ENCODE measurements at places on chromosomes 3 and 15.
A peak's percentile ranks its signal among the peaks of the same experiment; 100 is the strongest.

GRCh38 chr3:177835008-177835407 lies 637.7 kb upstream of the TBL1XR1 start:
- no peak for DNase-seq

GRCh38 chr3:138038725-138039462 lies 28.9 kb downstream of the CLDN18 start:
- DNase-seq: no peak

DNA sequence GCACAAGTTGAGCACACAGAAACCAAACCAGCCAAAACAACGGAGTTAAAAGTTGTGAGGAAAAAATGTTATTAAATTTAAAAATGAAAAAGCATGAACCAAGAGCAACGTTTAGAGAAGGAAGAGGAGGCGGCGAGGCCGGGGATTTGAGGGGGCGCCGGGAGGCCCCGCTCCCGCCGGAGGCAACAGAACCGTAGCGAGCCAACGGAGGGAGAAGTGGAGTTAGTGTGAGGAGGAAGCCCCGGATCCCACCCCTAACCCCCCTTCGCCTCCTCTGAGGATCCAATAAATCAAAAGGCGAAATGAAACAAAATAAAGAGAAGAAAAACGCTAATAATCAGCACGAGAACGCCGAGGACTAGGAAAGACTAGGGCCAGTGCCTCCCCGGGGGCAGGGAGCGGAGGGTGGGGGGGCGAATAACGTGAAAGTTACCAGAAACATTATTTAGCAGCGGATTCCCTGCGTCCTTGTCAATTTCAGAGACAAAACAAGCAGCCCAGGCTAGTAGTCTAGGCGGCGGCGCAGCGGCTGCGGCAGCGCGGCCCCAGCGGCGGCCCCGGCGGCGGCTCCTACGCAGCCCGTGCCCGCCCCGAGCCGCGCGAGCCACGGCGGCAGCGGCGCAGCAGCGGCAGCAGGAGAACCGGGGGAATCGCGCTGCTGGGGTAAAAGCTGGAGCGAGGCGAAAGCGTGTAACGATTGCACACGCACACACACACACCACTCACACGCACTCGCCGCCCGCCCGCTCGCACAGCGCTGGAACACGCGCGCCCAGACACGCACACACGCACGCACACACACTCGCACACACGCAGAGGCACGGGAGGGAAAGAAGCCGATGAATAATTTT lies 1.7 kb downstream of the MEIS2 start:
- DNase-seq: peak; percentile 62

GRCh38 chr3:178671377-178671776 lies 135.1 kb downstream of the KCNMB2 start:
- no peak for DNase-seq

- DNase-seq: peak; percentile 76
Observed at GRCh38 chr3:99686955-99687612, 48.7 kb downstream of the COL8A1 start.

DNA sequence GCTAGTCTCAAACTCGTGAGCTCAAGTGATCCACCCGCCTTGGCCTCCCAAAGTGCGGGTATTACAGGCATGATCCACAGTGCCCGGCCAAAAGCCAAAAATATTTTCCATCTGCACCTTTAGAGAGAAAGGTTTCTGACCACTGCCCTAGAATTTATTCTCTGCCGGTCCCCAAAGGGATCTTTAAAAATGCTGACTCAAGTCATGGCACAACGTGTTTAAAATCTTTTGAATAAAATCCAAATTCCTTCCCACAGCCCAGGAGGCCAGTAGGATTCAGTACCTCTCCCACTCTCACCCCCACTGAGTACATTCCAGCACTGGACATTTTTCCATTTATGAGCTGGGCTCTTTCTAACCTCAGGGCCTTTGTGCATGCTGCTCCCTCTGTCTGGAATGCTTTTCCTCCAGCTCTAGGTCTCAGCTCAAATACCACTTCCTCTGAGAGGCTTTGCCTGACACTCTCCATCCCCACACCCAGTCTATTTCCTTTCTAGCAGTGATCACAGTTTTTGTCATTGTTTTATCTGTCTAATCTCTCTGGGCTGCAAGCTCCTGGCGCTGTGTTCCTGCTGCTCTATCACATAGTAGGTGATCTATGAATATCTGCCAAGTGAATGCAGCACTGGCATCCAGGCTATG lies 502.9 kb downstream of the SHQ1 start:
- no peak for DNase-seq

DNA sequence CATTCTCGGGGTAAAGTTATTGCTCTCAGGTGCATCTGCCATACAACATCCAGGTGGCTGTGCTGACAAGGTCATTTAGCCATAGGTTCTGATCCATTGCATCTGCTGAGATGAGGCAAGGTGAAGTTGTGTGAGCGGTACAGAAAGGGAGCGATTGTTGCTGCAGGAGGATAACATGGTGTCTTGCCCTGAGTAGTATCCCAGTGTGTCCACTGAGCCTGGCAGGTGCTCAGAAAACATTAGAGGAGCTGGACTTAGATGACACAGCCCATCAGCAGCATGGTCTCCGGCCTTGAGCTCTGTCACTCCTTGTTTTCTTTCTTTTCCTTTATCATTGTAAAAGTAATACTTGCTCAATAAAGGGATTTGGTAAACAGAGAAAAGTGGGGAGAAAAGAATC lies 161.1 kb upstream of the ATP10A start:
- no peak for DNase-seq

DNA sequence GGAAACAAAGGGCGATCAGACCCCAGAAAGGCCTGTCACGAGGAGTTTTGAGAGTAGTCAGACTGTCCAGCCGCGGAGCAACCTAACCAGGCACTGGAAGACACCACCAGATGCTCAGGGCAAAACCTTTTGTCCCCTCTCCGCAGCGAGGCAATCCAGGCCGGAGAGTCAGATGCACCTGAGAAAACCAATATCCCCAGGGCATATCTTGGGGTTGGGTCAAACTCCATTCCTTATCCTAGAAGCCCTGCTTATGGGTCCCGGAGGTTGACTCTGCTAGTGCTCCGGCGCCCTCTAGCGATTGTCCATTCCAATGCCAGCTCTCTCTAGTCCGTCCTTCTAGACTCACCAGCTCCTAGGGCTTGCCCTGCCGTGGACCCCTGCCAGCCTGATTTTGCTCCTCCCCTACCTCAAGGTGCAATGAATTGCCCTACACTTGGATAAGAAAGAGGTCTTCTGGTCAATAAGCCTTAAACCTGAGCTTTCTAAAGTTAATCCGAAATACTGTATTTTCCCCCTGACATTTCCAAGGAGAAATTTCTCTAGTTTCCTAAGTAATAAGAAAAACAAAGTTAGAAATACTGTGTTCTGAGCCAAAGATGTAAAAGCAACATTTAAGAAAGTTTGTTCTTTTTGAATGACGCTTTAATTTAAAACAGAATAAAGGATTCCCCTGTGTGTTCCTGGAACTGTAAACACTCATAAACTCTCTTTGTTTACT lies 5.5 kb downstream of the CPNE4 start:
- peak; percentile 94 for DNase-seq

DNA sequence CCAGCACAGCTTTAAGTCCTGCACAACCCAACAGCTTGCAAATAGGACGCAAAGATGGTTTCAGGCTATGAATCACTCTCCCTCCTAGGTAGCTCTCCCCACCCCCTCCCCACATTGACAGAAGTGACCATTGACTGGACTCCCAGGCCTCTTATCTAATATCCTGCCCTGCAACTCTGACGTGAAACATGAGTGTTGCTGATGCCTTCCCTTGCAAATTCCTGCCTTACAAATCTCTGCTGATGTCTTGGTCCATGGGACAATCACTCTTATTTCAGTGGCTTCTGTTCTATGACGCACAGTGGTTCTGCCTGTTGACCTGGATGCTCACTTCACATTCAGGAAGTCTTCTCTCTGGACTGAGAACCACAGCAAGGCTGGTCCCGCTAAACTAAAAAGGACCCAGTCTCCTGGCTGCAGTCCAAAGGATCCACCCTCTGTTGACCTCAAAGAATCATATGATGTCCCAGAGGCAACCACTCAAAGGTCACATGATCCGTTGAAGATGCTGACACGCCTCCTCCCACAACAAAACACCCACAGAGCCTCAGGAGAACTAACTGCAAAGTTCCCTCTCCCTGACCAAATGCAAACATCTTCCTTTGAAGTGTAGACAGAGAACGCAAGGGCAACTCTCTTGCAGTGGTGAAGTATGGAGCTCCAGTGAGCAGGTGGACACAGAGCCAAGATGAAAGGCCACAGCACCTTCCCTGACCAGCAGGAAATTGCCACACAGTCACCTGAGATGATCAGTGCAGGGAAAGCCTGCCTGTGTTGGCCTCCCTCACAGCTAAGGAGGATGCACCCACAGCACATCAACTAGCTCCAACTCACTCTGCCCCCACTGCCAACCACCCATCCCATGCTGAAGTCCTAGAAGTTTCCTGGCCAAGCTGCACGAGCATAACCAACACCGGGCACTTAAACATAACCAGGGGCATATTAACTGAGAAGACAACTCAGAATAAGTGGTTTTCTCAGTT lies 112.3 kb downstream of the ADAMTS17 start:
- DNase-seq: no peak

GRCh38 chr15:64187396-64188191 lies 24.8 kb upstream of the PPIB start:
- DNase-seq: no peak
